Hippocampal formation (tissue), 2 donors: ENCODE measurements at places on chromosomes 12 and 14.
A peak's percentile ranks its signal among the peaks of the same experiment; 100 is the strongest.

GRCh38 chr12:119691202-119691810 lies 23.4 kb downstream of the PRKAB1 start:
- DNase-seq: no peak

GRCh38 chr14:94157197-94157596 lies 16.9 kb upstream of the PPP4R4 start:
- DNase-seq: no peak

GRCh38 chr14:67705211-67705610 lies 3.5 kb downstream of the RDH12 start:
- no peak for DNase-seq

DNA sequence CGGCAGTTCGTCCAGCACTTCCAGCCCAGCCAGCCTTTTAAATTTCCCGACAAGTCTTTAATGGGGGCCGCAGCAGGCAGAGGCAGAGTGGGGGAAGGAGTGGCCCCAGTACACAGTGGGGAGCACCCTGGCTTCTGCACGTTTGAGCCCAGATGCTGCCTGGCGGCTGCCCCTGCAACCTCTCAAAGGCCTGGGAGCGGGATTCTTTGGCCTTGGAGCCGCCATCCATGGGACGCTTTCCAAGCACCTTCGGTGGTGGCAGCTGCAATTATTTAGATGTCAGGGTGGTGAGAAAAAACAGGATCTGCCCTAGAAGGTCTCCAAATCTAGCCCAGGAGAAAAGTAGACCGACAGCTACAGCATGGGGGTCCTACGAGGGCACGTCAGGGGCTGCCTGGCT lies 46.0 kb downstream of the FAM222A start:
- no peak for DNase-seq

- no peak for DNase-seq
Observed at GRCh38 chr12:97246368-97246767, 216.2 kb upstream of the RMST start.

GRCh38 chr12:953776-954175 lies 4.3 kb upstream of the RAD52 start:
- no peak for DNase-seq

DNA sequence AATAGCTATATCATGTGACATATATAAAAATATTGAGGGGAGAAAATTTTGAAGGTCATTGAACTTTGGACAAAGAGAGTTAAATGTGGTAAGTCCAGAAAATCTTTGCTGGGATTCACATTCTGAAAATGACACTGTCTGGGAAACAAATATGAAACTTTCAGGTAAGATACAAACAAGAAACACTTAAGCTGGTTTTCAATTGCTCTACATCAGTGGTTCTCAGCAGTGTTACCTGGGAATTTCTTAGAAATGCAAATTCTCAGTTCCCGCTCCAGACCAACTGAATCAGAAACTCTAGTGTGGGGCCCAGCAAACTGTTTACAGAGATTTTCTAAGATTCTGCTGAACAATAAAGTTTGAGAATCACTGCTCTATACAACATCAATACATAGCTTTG lies 3.6 kb upstream of the CDK17 start:
- no peak for DNase-seq

GRCh38 chr12:78007173-78007572 lies 176.5 kb downstream of the NAV3 start:
- DNase-seq: no peak

GRCh38 chr14:83706231-83706954 lies 1823.6 kb upstream of the FLRT2 start:
- no peak for DNase-seq

- DNase-seq: no peak
Observed at GRCh38 chr12:39329876-39330275, 113.0 kb downstream of the KIF21A start.

- peak; percentile 81 for DNase-seq
Observed at GRCh38 chr12:124032265-124032886, 59.4 kb downstream of the ZNF664 start.

GRCh38 chr12:65882486-65882885 lies 58.2 kb downstream of the HMGA2 start:
- DNase-seq: no peak

GRCh38 chr12:47912556-47912955 lies 7.8 kb upstream of the VDR start:
- no peak for DNase-seq

GRCh38 chr12:10388624-10389413 lies 1.0 kb downstream of the KLRK1 start:
- no peak for DNase-seq

DNA sequence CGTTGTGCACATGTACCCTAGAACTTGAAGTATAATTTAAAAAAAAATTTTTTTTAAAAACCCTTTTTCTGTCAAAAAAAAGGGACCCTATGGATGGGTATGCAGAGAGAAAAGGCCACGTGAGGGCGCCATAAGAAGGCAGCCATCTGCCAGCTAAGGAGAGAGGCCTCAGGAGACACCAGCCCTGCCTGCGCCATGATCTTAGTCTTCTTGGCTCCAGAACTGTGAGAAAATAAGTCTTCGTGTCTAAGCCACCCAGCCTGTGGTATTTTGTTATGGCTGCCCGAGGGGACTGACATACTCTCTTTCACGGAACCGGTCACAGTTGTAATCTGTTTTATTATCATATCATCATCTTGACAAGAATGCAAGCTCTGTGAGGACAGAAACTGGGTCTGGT lies 174.8 kb downstream of the EFCAB11 start:
- no peak for DNase-seq

GRCh38 chr12:630656-631632 lies 32.3 kb downstream of the NINJ2 start:
- no peak for DNase-seq

DNA sequence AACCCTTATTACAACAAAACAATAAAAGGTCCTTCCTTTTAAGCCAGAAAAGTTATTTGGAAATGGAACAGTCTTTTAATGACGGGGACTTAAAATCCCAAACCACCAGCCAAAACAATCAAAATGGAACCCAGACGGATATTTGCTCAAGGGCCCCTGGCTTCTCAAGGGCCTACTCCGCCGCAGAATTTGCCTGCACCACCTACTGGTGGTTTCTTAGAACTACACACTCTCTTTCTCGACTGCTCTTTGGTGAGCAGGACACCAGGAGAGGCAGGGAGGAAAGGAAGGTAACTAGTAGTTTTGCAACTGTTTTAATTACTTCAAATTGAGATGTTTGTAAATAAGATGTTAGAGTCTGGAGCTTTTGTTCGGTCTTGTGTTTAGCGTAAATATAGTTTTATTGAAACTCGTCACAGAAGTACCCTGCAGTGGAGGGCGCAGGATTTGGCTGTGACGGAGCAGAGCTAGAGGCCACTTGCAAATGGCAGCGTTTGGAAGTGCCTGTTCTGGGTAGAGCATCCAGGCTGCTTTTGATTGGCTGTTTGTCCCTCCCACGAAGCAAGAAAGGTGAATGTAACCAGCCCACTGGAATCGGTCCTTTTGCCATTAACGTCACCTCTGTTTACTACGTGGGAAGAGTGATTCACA lies 238.5 kb downstream of the CACNA1C start:
- no peak for DNase-seq

DNA sequence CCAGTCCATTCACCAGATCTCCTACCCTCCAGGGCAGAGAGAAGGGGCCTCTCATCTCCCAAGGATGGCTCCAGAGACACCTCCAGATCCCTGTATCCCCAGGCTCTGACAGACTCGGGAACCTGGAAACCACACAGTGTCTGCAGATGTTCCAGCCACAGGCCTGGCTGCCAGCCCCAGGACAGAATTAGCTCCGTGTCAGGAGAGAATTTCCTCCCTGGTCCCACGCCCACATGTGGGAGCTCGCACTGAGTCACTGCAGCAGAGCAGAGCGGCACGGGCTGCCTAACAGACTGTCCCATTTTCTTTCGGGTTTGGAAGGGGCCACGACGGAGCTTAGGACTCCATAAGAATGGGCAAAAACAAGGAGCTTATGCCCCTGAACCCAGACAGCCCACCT lies 33.6 kb downstream of the CMKLR1 start:
- no peak for DNase-seq

DNA sequence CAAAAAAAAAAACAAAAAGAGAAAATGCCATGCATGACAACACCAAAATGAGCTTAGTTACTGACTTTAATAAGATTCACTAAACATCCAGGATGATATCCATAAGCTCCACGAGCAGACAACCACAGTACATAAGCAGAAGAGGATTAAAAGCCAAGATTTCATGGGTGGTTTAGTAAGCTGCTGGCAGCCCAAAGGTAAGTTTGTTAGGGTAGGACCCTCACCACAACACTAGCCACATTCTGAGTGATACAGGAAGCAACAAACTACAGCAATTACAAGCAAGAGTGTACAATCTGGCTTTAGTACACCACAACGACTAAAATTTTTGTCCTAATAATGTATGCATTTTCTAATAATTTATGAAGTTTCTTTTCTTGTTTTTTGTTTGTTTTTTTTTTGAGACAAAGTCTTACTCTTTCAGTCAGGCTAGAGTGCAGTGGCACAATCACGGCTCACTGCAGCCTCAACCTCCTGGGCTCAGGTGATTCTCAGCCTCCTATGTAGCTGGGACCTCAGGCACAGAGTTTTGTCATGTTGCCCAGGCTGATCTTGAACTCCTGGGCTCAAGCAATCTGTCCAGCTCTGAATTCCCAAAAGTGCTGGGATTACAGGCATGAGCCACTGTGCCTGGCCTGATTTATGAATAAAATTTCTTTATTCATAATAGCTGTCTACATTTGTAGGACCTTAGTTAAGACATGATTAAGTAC lies 221.4 kb downstream of the MED13L start:
- no peak for DNase-seq

DNA sequence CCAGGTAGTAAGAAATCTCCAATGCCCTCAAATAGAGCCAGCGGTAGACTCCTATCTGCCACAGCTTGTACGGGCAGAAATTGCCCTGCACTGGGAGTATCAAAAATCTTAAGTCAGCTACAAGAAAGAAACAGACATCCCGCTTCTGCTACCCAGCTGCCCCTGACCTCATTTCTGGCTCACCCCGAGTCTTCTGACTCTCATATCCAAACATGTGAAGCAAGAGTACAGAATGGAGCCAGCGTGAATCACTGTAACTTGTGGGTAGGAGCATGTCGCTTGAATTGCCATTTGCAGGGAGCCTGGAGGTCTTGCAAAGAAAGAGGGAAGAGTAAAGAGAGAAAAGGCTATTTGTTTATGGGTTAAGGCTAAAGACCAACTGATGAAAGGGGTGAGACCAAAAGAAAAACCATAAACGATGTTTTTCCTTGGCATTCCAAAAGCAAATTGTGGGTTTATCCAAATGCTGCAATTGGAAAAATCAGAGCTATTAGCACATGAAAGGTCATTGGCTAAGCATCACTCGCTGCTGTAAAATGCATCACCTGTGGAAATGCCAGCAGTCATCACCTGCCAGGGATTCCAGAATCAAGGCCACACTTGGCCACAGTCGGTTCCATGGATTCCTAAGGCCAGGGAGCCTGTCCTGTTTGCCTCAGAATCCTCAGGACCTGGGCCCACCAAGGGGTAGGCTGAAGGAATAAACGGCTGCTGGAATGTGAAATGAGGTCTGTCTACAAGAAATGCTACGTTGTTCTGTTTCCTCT lies 86.6 kb downstream of the FOXN3 start:
- no peak for DNase-seq

DNA sequence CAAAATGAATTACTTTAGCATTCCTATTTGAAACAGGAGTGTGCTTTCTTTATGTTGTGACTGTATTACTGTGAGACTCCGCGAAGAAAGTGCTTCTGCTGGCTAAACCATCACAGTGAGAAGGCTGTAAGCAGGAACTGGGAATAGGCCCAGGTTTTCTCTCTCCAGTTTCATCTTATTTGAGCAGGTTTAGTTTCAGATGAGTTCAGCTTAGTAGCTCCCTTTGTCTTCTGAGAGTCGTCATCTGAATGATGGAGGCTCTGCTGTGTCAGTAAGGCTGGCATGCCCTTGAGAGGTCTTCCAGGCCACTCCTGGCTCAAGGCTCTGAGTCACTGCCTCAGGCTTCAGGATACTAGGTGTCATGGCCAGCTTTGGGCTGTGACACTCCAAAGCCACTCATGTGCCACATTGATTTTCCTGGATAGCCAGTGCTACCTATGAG lies 205.6 kb upstream of the RGS6 start:
- no peak for DNase-seq

DNA sequence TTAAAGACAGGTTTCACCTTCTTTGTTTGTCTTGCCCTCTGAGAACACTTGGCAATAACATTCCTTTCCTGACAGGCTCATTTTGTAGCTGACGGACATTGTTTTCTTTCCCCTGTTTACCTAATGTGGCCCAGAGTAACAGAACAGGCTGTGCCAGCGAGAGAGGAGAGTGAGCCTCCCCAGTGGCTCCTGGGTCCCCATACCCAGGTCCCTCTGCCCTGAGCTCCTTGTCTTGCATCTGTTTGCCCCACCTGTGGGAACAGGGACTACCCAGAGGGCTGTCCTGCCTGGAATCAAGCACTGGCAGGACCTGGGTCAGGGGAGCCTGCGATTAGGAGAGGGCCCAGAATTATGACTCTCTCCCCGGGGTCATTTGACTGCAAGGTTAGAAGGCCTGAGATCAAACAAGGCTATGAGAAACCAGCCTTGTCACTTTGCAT lies 222.9 kb downstream of the ZFP36L1 start:
- DNase-seq: no peak

DNA sequence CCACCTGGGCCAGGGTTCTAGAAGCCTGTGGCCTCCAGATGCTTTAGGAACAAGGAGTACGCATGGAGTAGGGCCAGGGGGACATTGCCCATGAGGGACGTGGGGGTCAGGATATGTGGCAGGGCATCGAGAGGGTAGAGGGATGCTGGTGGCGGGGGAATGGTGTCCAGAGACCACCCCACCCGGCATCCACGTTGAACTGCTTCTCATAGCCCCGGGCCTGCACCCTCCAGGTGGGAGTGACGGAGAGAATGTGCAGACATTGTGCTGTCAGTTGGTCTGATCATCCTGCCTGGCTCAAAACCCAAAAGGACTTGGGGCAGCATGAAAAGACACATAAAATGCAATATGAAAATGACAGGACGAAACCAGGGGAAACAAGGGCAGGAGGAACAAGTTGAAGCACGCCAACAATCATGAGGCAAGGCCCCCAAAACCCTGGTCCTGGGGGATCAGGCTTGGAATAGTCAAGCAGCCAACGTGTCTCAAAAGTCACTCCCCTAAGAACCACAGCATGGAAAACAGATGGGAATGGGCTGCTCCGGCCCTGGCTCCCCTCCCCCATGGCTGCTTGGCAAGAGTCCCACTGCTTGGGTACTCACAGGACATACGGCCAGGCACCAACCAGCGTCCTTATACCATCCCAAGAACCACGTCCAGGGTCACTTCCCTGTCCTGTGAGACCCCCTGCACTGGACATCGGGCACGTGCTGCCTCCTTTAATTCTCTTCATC lies 117.9 kb downstream of the DICER1 start:
- DNase-seq: no peak

- DNase-seq: no peak
Observed at GRCh38 chr12:51281202-51281924, 11.1 kb upstream of the SMAGP start.

DNA sequence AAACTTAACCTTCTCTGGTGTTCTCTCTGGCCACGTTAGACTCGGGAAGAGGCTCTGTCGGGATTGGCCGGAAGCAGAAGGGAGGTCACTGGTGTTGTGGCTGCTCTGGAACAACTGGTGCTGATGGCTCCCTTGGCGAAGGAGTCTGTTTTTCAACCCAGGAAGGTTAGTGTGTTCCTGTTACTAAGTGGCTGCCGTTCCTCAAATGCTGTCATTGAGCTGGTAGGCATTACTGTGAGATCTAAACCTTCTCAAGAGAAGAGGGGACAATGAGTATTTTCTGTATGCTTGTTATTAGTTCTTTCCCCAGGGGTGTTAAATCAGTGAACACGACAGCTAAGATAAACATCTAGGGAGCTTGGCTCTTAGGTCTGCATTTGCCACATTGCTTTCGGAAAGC lies 18.3 kb downstream of the POP5 start:
- DNase-seq: no peak
